ENCODE measurements at places on chromosomes 16 and 17. TPM values are rescaled to one million over a fixed set of nuclear protein-coding genes. Genes with fewer than 3 reads are reported as not detected.

The IRX3 gene
- total RNA-seq, result 0.80 TPM

The C17orf78 gene
- not detected for total RNA-seq

- DNase-seq, result no peak
These were observed 96.6 kb upstream of the SMIM36 start for GRCh38 chr17:55607731-55608341.

DNA sequence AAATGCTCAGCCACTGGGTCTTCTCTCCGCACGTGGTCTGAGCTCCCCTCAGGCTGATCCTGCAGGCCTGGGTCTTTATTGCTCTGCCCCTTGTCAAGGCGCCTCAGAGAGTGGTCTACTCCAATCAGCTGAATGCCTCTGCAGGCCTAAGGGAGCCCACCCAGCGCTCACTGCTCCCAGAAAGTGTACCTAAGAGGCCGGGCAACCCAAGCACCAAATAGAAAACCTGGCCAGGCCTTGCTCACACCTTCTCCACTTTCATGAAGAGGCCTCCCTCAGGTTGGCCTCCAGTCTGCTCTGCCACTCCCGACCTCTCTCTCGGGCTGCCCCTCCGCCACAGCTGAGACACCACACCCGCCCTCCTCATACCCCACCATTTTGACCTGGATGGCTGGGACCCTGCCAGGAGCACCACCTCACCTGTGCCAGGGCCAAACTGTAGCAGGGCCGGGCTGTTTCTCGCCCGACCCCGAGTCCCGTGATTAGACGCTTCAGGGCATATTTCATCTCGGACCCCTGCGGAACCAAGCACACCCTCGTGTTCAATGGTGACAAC is 665 bp downstream of the MYBBP1A start:
- DNase-seq, result no peak

DNA sequence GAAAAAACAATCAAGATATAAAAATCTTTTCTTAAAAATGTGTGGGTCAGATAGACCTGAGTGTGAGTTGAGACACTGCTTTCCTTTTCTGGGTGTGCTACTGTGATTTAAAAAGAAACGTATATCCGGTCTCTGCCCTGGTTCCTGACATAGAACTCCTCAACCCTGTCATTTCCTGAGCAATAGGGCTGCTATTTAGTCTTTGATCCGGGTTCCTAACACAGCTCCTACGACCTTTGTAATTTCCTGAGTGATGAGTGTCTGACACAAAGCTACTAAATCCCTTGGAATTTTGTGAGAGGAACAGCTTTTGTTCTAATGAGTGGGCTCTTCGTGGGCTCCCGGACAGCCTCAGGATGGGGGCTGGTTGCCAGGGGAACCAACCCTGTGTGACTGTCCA is 93.9 kb upstream of the FA2H start:
- no peak for DNase-seq
